T-helper 2 cell treated with Interferon-gamma antibody and Interleukin-4, amounts not matched to agents 5 μg/mL and 100 μg/mL, for 36 hours (primary cell): ENCODE measurements at places on chromosomes 7 and 10.

- DNase-seq, result no peak
Observed at GRCh38 chr7:77823787-77824186, 25.2 kb downstream of the PHTF2 start.

DNA sequence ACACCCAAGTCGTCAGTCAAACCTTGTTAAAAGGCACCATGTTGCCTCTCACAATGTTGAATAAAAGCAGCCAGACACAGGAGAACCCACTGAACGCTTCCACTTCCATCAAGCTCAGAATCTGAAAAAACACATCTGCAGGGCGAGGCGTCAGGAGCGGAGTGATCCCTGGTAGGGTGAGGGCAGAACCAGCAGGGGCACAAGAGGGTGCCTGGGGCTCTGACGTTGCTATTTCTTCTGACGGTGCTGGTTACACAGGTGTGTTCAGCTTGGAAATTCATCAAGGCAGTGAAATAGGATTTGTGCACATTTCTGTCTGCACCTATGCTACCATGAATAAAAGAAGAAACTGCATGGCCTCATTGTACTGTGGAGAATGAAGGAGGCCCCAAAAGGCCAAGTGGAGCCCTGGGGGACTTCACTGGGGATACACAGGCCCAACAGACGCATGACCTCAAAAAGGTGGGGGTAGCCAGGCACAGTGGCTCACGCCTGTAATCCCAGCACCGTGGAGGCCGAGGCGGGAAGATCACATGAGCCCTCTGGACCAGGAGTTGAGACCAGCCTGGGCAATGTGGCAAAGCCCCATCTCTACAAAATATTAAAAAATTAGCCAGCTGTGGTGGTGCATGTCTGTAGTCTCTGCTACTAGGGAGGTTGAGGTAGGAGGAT lies 19.2 kb upstream of the NCAPG2 start:
- no peak for DNase-seq

DNA sequence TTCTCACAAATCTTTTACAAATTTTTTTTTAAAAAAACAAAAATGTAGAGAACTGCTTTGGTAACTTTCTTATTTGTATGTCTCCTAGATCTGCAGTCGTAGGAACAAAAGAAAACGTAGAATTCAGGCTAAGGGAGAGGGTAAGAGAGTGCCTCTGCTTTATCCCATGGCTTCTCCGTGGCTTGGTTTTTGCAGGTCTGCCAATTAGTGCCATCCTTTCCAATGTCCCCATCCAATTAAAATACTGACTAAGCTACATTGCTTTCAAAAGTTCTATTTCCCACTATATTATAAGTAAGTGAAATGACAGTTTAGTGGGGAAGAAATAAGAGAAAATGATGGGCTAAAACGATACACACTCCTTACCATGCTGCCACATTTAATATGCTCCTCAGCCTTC lies 209.3 kb downstream of the CRPPA start:
- no peak for DNase-seq

DNA sequence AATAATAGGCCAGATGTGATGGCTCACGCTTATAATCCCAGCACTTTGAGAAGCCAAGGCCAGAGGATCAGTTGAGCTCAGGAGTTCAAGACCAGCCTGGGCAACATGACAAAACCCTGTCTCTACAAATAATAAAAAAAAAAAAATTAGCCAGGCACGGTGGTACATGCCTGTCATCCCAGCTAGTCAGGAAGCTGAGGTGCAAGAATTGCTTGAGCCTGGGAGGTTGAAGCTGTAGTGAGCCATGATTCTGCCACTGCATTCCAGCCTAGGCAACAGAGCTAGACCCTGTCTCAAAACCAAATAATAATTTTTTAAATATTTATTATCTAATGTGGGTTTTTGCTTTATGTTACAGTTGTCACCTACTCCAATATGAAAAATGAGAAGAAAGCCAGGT lies 178.9 kb downstream of the ADK start:
- no peak for DNase-seq

DNA sequence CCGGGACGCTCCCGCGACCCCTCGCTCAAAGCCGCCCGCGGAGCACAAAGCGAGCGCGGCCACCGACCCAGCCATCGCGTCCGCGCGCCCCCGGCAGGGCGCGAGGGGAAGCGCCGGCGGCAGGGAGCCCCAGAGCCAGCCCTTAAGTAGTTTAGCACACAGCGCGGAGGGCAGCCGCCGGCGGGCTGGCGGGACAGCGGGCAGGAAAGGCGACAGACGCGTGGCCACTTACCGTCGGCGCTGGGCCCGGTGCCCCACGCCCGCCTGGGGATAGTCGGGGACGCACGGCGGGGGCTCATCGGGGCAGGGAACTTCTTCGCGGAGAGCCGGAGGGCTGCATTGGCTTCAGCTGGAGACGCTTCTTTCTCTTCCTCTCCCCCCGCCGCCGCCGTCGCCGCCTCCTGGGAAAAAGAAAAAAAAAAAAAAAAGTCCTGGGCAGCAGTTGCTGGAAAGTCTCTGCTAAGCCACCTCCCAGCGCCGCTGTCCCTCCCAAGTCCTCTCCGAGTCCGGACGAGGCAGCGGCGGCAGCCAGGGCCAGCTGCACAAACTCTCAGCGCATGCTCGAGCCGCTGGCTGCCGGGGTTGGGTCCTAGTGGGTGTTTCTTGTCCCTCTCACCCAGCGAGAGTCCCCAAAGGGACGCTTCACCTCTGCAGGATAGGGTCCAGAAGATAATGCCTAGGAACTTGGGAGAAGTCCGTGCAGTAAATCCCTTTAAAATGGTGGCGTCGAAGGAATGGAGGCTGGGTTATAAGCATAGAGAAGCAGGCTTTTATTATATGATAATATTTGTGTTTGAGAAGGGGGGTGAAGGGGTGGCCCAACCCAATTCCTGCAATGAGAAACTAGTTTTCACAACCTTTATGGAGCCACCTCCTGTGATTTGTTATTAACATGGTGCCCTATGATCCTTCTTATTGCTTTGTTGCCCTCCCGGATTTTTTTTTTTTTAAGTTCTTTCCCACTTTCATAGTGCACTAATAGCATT lies at the start of gene TSPAN12:
Gene TSPAN12, minus strand, starts transcription at position 557 of the 986 bp plus-strand sequence. CDS start 1,381 bp downstream, outside the sequence.
- peak; percentile 60 for DNase-seq

DNA sequence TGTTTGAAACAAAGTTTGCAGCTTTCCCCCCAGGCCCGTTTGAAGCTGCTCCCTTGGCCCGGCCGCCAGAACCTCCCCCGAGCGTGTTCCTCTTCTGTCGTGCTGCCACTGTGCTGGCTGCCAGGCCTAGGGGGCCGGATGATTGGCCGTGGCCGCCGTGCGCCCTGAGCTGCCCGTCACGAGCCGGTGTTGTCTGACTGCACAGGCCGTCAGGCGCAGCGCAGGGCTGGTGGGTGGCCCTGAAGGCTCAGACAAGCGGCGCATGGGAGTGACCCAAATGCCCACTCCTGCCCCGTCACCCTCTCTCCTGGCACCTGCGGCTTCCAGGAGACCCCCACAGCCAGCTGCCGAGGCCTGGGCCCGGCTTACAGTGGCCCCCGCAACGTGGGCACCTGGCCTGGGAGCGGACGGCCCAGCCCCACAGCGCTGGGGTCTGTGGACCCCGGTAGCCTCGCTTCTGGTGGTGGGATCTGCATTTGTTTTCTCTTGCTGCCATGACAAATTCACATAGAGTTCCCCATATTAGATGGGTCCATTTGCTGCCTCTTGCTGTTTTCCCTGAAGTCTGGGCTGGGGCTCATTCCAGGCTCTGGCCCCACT lies 13.1 kb downstream of the JAKMIP3 start:
- no peak for DNase-seq

DNA sequence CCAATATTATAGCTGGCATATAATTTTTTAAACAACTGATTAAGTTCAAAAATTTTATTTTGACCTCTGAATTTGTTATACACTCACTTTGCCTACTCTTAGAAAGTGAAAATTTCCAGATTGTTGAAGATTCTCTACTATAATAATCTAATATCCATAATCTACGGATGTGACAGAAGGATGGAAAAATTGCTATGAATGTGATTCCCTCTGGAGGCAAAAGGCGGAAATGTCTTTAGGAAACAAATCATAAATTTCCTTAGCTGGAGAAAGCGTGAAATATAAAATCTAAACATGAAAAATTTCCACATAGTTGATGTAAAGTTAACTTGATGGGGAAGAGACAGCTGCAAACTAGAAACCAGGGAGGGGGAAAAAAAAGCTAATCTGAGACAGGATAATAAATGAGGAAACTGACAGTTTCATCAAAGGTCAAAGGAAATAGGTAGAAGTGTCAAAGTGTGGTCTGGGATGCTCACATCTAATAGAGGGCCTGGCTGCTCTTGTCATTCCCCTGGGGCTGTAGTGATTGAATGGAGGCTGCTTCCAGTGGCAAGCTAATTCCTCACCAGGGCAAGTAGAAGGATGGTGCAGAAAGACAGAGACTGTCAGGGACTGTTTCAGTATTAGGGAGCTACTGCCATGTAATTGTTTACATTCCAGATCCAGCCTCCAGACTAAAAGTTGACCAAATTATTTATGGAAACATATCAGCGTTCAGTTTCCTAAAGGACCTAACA lies 264.5 kb downstream of the SDHAF3 start:
- DNase-seq, result no peak

DNA sequence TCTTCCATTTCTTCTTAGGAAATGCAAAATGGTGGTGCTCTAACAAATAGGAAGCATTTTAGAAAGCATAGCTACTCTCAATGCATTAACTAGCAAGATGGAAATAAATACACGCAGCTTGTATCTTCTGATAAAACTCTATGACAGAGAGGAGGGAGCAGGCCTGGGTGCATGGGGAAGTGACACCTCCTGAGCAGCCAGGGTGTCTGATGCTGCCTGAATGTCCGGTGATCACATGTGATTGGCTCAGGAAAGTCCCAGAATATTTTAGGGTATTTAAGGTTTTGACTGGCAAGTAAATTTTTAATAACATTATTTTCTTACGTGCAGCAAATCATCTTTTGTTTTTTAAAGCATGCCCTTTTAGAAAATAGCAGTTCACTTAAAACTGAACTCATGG lies 261.0 kb upstream of the KLF6 start:
- no peak for DNase-seq

GRCh38 chr10:119634219-119634544 lies 17.0 kb upstream of the BAG3 start:
- no peak for DNase-seq
